ENCODE measurements at places on chromosomes 2 and 18.

- DNase-seq, result no peak
These were observed 53.3 kb downstream of the MEMO1 start for GRCh38 chr2:31957354-31958139.

DNA sequence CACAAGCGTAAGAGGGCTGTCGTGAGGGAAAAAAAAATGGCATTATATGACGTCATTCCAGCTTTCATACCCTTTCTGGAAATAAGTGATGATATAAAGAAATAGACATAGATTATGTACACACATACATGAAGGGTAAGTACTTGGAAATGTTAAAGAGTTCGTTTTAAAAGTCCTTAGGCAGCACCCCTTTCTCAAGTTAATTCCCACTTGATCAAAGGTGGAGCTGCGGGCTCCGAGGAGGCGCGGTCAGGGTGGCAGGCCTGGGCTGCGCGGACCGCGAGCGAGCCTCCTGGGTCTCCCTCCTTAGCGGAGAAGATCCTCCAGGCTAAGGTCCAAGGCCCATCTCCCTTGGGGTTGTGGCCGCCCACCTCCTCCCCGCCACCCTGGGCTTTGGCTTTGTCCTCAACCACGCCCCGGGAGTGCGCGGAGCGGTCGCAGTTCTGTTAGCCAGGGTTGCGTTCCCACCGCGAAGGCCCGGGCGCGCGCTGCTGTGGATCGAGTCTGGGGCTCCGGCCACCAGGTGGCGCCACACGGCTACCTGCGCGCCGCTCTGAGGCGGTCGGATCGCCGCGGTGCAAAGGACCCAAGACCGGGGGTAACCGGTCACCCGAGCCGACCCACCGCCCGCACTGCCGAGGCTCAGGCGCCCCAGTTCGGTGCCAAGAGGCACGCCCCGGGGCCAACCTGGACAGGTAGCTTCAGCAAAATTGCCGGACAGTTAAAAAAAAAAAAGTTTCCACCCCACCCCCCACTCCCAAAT is 66.8 kb downstream of the HNRNPLL start:
- DNase-seq, result peak; percentile 90

DNA sequence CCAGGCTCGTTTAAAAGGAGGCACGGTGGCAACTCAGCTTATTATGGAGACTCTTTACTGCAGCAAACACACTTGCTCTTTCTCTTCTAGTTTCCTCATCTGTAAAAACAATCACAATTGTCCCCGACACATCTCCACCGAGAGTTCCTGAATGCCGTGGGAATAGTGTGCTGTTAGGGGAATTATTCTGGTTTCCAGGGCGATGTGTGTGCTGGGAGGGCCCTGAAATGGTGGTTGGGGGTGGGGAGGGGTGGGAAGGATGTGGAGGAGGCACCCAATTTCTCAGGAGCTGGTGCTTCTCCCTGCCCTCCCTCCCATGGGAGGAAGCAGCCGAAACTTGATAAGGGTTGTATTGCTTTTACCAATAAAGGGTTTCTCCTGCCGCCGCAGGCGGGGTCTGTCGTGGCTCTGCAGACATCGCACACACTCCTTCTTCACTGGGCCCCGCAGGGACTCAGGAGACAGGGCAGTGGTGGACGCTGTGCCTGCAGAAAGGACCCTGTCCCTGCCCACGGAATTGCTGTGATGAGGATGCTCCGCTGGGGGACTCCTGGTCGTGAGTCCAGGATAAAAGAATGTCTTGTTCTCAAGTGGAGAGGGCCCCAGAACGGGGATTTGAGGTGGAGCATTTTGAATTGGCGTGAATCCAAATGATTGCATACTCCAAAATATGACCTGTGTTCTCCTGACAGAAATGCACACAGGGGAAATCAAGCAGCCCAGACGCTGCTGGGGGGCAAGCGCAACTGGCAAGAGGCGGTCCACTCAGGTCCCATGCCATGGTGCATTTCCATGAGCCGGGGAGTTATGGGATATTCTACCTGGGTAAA is 119.2 kb downstream of the ACKR3 start:
- no peak for DNase-seq

GRCh38 chr2:28093308-28093707 is 202.8 kb downstream of the BABAM2 start:
- DNase-seq, result no peak

GRCh38 chr2:178998539-178998938 is 51.4 kb downstream of the CCDC141 start:
- DNase-seq, result no peak

GRCh38 chr2:110659248-110659647 is 18.6 kb downstream of the BUB1 start:
- no peak for DNase-seq

- DNase-seq, result peak; percentile 81
These were observed at the start of gene FBLN7 for GRCh38 chr2:112138159-112139032. Gene FBLN7, plus strand, starts transcription at chr2:112138385. Its CDS starts 271 bp downstream, at chr2:112138656.
